ENCODE measurements at places on chromosomes 7 and 10.
A peak's percentile ranks its signal among the peaks of the same experiment; 100 is the strongest.

GRCh38 chr10:92470026-92470425 lies 103.9 kb downstream of the IDE start:
- no peaks in the 10 kb centered on the region for H3K27me3 ChIP-seq
- no peaks in the 10 kb centered on the region for H3K4me1 ChIP-seq
- peaks cover 14% of the 10 kb centered on the region for H3K36me3 ChIP-seq
- H3K27ac ChIP-seq = no peak overlapping the region
- H3K4me3 ChIP-seq = no peak overlapping the region
- DNase-seq = no peak

DNA sequence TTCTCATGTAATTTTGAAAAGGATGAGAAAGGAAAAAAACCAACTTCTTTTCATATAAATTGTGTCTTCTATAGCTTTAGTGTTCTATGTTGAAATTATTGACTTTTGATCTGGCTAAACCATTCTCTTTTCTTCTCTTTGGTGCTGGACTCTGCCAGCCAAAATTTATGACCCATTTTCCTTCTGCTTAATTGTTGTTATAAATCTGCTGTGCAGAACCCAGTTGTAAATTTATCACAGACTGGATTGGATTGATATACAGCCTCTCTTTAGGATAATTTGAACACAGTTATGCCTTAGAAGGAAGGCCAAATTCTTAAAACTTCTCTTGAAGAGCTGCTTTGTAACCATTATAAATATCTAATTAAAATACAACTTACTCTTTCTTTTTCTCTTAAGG lies 93.8 kb downstream of the PARP12 start:
- H3K27ac ChIP-seq = no peak overlapping the region
- no peaks in the 10 kb centered on the region for H3K36me3 ChIP-seq
- no peaks in the 10 kb centered on the region for H3K4me1 ChIP-seq
- DNase-seq = no peak
- H3K27me3 ChIP-seq = peaks cover 3% of the 10 kb centered on the region

GRCh38 chr10:46557319-46558121 lies 1.1 kb upstream of the GPRIN2 start:
- H3K27me3 ChIP-seq = peaks cover 70% of the 10 kb centered on the region
- peaks cover 27% of the 10 kb centered on the region for H3K4me1 ChIP-seq
- H3K4me3 ChIP-seq = no peak overlapping the region
- H3K27ac ChIP-seq = no peak overlapping the region
- DNase-seq = no peak

- no peaks in the 10 kb centered on the region for H3K27me3 ChIP-seq
- H3K4me3 ChIP-seq = no peak overlapping the region
- DNase-seq = no peak
- H3K36me3 ChIP-seq = peaks cover 43% of the 10 kb centered on the region
Measured at GRCh38 chr7:151482883-151483710, 36.6 kb downstream of the RHEB start.

- DNase-seq = no peak
- peaks cover 37% of the 10 kb centered on the region for H3K4me1 ChIP-seq
- peaks cover 65% of the 10 kb centered on the region for H3K36me3 ChIP-seq
- no peaks in the 10 kb centered on the region for H3K27me3 ChIP-seq
Measured at GRCh38 chr7:140540136-140540777, 61.0 kb upstream of the MKRN1 start.

GRCh38 chr10:73044378-73045285 lies 52.0 kb downstream of the P4HA1 start:
- peak; percentile 87 for DNase-seq
- H3K27me3 ChIP-seq = no peaks in the 10 kb centered on the region
- no peak overlapping the region for H3K4me3 ChIP-seq
- peaks cover 2% of the 10 kb centered on the region for H3K4me1 ChIP-seq
- peak overlapping the region; percentile 45 for H3K27ac ChIP-seq
- H3K36me3 ChIP-seq = peaks cover 23% of the 10 kb centered on the region

DNA sequence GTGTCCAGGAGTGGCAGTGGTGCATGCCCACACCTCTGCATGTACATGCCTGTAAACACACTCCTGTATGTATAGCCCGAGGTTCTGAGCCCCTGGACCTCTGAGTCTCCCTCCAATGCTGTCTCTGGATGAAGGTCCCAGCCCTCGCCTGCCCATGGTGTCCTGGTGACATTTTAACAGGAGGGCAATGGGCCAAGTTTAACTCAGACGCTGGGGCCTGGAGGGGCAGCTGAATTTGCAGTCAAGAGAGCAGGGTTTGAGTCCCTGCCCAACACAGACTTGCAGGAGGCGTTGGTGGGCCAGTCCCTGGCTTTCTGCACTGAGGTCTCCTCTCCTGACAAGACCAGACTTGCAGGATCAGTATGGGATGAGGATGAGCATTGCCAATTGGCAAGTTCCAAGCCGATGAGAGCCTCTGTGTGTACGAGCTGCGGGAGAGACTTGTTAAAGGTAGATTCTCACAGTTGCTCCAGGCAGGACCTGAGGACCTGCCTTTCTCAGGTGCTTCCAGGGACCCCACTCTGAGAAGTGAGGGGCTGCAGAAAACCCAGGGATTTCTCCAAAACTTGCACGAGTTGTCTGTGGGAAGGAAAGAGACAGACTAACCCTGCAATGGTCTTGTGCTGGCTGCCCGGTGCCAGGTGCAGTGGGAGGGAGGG lies 141.9 kb downstream of the ELFN1 start:
- H3K4me1 ChIP-seq = peaks cover 59% of the 10 kb centered on the region
- peaks cover 2% of the 10 kb centered on the region for H3K27me3 ChIP-seq
- H3K27ac ChIP-seq = no peak overlapping the region
- DNase-seq = peak; percentile 58

GRCh38 chr7:41420421-41420820 lies 282.5 kb downstream of the INHBA start:
- H3K4me1 ChIP-seq = no peaks in the 10 kb centered on the region
- DNase-seq = peak; percentile 44
- no peak overlapping the region for H3K4me3 ChIP-seq
- H3K27ac ChIP-seq = no peak overlapping the region
- H3K36me3 ChIP-seq = no peaks in the 10 kb centered on the region
- H3K27me3 ChIP-seq = no peaks in the 10 kb centered on the region

- no peaks in the 10 kb centered on the region for H3K4me1 ChIP-seq
- no peaks in the 10 kb centered on the region for H3K36me3 ChIP-seq
- H3K4me3 ChIP-seq = no peak overlapping the region
- H3K27me3 ChIP-seq = no peaks in the 10 kb centered on the region
- DNase-seq = peak; percentile 38
- no peak overlapping the region for H3K27ac ChIP-seq
Measured at GRCh38 chr10:9437131-9437530, 1382.6 kb downstream of the GATA3 start.

- no peaks in the 10 kb centered on the region for H3K27me3 ChIP-seq
Measured at GRCh38 chr10:103969857-103970627, 3.1 kb downstream of the SLK start.

- no peaks in the 10 kb centered on the region for H3K4me1 ChIP-seq
- H3K36me3 ChIP-seq = no peaks in the 10 kb centered on the region
- no peak for DNase-seq
- H3K27me3 ChIP-seq = no peaks in the 10 kb centered on the region
- no peak overlapping the region for H3K27ac ChIP-seq
- no peak overlapping the region for H3K4me3 ChIP-seq
Measured at GRCh38 chr7:158329686-158330085, 257.9 kb downstream of the PTPRN2 start.

DNA sequence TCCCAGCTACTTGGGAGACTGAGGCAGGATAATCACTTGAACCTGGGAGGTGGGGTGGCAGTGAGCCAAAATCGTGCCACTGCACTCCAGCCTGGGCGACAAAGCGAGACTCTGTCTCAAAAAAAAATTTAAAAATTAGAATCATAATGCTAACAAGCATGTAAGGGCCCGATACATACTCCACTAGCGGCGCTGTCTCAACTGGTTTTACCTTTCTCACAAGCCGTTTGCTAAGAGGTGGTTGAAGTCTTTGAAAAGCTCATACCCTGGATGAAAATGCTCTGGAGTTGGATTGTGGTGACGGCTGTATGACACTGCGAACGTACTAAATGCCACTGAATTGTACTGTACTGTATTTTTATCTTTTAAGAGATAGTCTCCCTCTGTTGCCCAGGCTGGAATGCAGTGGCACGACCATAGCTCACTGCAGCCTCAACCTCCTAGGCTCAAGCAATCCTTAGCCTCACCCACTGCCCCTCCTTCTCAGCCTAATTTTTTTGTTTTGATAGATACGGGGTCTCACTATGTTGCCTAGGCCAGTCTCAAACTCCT lies 29.9 kb downstream of the SPOCK2 start:
- H3K27ac ChIP-seq = no peak overlapping the region
- no peaks in the 10 kb centered on the region for H3K36me3 ChIP-seq
- H3K4me1 ChIP-seq = no peaks in the 10 kb centered on the region
- no peak for DNase-seq

DNA sequence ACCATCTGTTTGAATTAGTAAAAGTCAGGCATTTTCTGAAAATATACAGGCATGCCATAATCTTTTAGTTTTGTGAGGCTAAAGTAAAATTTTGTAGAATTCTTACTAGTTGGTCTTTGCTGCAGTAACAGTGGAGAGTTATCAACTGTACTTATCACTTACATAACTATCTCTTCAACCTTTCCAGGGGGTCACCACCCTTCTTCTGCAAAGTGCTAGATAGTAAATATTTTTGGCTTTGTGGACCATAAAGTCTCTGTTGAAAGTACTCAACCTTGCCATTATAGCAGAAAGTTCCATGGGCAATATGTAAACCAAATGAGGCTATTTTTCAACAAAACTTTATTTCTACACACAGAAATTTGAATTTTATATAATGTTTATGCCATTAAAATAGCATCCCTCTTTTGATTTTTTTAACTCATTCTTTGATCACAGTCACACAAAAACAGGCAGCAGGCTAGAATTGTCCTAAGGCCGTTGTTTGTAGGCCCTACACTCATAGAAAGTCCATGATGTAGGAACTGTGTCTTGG lies 59.5 kb upstream of the KLF6 start:
- H3K27me3 ChIP-seq = no peaks in the 10 kb centered on the region
- DNase-seq = no peak
- H3K36me3 ChIP-seq = no peaks in the 10 kb centered on the region
- H3K27ac ChIP-seq = no peak overlapping the region
- H3K4me1 ChIP-seq = no peaks in the 10 kb centered on the region

GRCh38 chr7:23098029-23098428 lies 7.6 kb upstream of the KLHL7 start:
- no peak overlapping the region for H3K27ac ChIP-seq
- no peaks in the 10 kb centered on the region for H3K36me3 ChIP-seq
- no peak for DNase-seq
- no peak overlapping the region for H3K4me3 ChIP-seq

GRCh38 chr10:111872591-111872990 lies 311.0 kb downstream of the GPAM start:
- H3K27ac ChIP-seq = no peak overlapping the region
- no peaks in the 10 kb centered on the region for H3K4me1 ChIP-seq
- no peak overlapping the region for H3K4me3 ChIP-seq
- no peaks in the 10 kb centered on the region for H3K36me3 ChIP-seq
- no peak for DNase-seq

- no peaks in the 10 kb centered on the region for H3K27me3 ChIP-seq
- H3K36me3 ChIP-seq = no peaks in the 10 kb centered on the region
- no peak overlapping the region for H3K27ac ChIP-seq
Measured at GRCh38 chr10:30747633-30748032, 118.1 kb upstream of the LYZL2 start.

GRCh38 chr7:30238721-30239441 lies 45.5 kb upstream of the ZNRF2 start:
- DNase-seq = peak; percentile 73
- H3K27me3 ChIP-seq = no peaks in the 10 kb centered on the region
- peaks cover 15% of the 10 kb centered on the region for H3K4me1 ChIP-seq
- H3K27ac ChIP-seq = peak overlapping the region; percentile 13
- no peak overlapping the region for H3K4me3 ChIP-seq

GRCh38 chr7:133801341-133801740 lies 325.8 kb upstream of the LRGUK start:
- no peak for DNase-seq
- H3K4me3 ChIP-seq = no peak overlapping the region
- no peaks in the 10 kb centered on the region for H3K27me3 ChIP-seq

GRCh38 chr10:86373251-86373650 lies 6.7 kb upstream of the GRID1 start:
- peaks cover 70% of the 10 kb centered on the region for H3K27me3 ChIP-seq
- no peak for DNase-seq
- H3K27ac ChIP-seq = no peak overlapping the region
- H3K4me3 ChIP-seq = no peak overlapping the region

- H3K27ac ChIP-seq = peak overlapping the region; percentile 37
- H3K36me3 ChIP-seq = peaks cover 3% of the 10 kb centered on the region
- no peak overlapping the region for H3K4me3 ChIP-seq
- H3K27me3 ChIP-seq = peaks cover 3% of the 10 kb centered on the region
- DNase-seq = peak; percentile 78
Measured at GRCh38 chr10:70512149-70512639, 33.6 kb downstream of the PALD1 start.

Measured in muscle of leg (tissue), 16 donors.